ENCODE measurements at places on chromosomes 2 and 18.

- DNase-seq, result no peak
These were observed 1.6 kb downstream of the CRIM1 start for GRCh38 chr2:36356990-36357846.

DNA sequence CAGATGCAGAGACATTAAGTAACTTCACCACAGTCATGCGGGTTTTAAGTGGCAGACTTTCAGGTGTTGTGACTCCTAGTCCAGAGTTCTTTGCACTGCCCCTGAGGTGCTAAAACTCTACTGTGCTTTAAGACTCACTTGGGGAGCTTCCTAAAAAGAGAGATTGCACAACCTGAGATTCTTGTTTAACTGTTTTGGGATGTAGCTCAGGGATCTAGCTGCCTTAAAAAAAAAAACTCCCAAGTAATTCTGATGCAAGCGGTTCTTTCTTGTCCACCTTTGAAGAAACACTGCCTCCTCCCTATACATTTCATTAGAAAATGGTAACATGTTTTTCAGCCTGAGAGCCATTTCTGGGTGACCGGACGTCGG, 13.0 kb downstream of the IL37 start:
- no peak for DNase-seq

- DNase-seq, result no peak
These were observed 129.5 kb downstream of the TMEM182 start for GRCh38 chr2:102891296-102891695.

DNA sequence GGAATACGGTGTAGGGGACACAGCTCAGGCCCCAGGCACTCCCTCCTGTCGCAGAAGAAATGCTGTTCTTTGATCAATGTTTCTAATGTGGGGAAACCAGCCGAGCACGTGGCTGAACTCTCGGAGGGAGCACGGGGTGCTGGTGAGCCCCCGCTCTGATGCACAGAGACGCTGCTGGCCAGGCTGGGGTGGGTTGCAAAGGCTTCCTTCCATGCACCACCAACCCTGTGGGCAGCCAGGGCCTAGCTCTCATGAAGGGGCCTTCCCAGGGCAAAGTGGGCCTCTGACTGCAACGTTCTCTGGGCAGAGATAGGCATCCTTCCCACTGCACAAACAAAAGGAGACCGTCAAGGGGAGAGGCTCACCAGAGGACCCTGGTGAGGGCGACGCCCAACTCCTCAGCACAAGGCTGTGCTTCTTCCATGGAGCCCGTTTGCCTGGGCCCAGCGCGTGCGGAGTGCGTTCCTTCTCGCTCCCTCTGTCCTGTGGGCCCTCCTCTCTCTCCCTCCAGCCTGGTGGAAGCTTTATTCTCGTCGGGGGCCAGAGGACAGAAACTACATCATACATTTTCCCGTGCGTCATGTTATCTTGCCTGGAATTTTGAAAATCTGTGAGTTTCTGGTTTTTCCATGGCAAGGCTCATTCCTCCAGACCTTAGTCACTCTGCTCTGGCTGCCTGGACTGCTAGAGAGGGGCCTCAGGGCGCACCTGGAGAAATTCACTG, 61.1 kb upstream of the SP3 start:
- no peak for DNase-seq

DNA sequence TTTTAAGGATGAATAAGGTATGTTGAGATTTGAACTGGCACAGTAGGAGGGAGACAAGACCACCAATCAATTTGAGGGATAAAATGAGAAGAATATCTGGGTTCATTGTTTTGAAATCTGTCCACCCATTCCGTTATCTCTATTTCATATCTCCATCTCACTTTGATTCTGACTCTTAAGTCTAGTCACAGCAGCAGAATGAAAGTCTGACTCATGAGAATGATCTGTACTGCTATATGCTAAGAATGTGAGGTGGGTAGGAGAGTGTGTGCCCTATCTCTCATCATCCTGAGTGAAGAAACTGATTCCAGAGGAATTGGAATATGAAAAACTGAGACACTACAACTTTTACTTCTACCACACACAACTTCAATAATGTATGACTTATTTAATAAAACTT, 1994.5 kb upstream of the PIK3C3 start:
- no peak for DNase-seq

DNA sequence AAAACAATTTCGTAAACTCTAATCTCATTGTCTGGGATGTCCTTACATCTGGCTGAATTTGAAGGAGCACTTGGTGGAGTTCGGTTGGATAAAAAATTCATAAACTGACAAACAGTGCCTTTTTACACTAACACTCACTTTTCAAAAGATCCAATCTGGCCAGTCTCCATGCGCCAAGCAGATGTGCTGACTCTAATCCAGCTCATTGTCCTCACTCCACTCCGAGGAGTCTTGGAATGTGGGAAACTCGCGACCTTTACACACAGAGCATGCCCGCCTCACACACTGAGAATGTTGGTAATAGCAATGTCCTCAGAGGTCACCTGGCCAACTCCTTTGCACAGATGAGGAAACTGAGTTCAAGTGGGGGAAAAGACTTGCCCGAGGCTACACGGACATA, 66.8 kb downstream of the XDH start:
- DNase-seq, result no peak

GRCh38 chr2:180141600-180141999, 134.5 kb upstream of the CWC22 start:
- DNase-seq, result no peak

GRCh38 chr18:50080932-50081560, 113.9 kb downstream of the MYO5B start:
- no peak for DNase-seq

DNA sequence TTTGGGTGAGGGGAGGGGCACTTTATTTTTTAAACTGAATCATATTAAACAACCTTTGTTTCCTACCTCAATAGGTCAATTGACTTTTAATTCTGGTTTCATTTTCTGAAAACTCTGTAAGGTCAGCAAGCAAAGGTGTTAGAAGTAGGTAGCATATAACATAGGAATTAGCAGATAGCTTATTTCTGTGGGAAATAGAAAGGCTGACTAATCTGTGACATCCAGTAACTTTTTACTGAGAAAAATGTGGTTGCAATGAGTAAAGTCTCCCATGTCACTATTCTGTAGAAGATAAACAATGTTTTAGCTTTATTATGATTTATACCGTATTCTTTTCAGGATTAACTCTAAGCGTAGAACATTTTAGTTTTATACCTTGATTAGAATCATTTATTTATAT, 240.4 kb downstream of the PLCL1 start:
- DNase-seq, result no peak

- DNase-seq, result no peak
These were observed 22.1 kb upstream of the DOCK10 start for GRCh38 chr2:225064362-225064761.

- no peak for DNase-seq
These were observed 179.3 kb downstream of the C1D start for GRCh38 chr2:67883316-67884087.

GRCh38 chr2:134539981-134540380, 178.8 kb downstream of the TMEM163 start:
- no peak for DNase-seq

GRCh38 chr18:2312440-2312839, 258.9 kb downstream of the METTL4 start:
- no peak for DNase-seq

DNA sequence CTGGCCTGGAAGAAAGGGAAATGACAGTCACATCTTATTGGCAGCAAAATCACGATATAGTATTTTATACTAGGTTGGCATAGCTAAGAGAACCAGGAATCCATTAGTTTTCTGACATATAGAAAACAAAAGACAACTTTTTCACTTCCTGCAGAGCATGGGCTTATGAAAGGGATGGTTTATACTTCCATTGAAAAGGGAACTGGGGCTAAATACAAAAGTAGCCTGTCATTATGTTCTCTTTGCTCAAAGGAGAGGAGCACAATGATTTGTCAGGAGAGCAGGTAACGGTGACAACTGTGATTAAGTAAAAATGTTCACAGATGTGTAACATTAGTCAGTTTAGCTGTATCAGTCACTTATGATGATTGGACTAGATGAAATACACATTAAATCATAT, 46.4 kb downstream of the SLC25A12 start:
- no peak for DNase-seq

GRCh38 chr2:114056294-114057143, 166.6 kb downstream of the ACTR3 start:
- no peak for DNase-seq

DNA sequence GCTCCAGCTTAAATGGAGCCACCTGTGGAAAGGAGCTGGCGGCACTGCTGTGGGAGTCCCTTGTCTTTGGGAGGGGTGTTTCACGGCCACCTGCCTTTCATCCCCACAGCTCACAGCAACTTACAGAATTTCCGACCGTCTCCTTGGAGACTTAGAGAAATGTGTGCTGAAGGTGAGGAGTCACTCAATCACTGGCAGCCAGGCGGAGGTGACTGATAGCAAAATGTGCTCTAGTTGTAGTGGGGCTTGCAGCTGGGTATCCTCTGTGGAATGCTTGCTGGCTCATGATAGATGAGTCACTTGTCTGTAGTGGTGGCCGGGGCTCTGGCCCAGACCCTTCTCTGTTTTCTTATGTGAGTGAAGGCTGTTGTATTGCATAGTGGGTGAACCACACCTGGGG, 110.7 kb downstream of the SH3RF3 start:
- peak; percentile 32 for DNase-seq

GRCh38 chr2:138267902-138268254, 233.7 kb upstream of the SPOPL start:
- no peak for DNase-seq

GRCh38 chr2:154814856-154815255, 116.4 kb downstream of the KCNJ3 start:
- DNase-seq, result no peak

- no peak for DNase-seq
These were observed 143.9 kb upstream of the FN1 start for GRCh38 chr2:215579809-215580208.

- no peak for DNase-seq
These were observed 159.2 kb downstream of the GULP1 start for GRCh38 chr2:188450732-188451483.

- DNase-seq, result no peak
These were observed 26.8 kb upstream of the SP3 start for GRCh38 chr2:173991856-173992588.

DNA sequence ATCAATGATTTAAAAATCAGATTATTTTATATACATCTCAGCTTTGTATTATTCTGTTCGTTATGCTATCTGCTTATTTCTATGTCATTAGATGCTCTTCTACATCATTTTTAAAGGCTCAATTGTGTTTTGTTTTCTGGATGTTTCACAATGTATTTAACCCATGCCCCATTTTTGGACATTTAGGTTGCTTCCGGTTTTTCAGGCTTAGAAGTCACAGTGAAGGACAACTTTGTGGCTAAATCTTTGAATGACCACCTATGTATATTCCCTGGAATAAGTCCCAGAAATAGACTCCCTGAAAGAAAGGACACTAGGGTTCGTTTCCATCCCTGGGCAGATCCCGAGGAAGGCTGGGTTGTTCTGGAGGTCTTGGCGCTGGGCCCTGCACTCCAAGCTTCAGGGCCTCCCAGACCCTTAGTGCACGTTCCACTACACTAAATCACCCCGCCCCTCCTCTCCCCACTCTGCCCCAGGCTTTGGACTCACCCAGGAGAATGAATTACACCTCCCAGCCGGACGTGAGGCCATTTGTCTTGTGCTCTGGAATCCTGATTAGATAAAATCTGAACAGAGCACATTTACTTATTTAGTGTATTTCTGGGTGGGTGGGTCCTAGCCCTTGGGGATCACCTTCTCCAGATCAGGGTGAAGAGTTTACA, 188.2 kb downstream of the ZFP36L2 start:
- no peak for DNase-seq

DNA sequence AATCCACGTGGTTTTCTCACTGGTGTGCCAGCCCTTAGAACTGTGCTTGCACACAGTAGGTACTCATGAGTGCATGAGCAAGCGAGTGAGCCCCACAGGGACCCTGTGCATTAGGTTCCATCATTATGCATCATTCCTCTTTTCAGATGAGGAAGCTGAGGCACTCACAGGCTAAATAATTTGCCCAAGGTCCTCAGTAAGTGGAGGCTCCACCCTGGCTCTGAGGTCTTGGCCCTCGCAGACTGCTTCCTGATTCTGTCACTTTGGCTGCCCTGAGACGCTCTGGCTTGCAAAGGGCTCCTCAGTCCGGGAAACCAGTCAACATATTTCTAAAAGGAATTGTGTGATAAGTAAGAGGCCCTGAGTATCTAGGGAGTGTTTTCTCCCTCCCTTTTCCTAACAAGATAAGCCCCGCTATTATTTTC, 71.7 kb downstream of the IL1R2 start:
- peak; percentile 20 for DNase-seq

GRCh38 chr2:190215620-190216019, 104.0 kb downstream of the HIBCH start:
- no peak for DNase-seq

GRCh38 chr2:3289971-3290370, 87.6 kb downstream of the EIPR1 start:
- no peak for DNase-seq

GRCh38 chr2:165192729-165193128, 11.1 kb downstream of the SCN3A start:
- DNase-seq, result no peak

- no peak for DNase-seq
These were observed 83.3 kb downstream of the DPP4 start for GRCh38 chr2:161990741-161991140.

- DNase-seq, result no peak
These were observed 253.9 kb downstream of the OSR1 start for GRCh38 chr2:19104503-19104902.

DNA sequence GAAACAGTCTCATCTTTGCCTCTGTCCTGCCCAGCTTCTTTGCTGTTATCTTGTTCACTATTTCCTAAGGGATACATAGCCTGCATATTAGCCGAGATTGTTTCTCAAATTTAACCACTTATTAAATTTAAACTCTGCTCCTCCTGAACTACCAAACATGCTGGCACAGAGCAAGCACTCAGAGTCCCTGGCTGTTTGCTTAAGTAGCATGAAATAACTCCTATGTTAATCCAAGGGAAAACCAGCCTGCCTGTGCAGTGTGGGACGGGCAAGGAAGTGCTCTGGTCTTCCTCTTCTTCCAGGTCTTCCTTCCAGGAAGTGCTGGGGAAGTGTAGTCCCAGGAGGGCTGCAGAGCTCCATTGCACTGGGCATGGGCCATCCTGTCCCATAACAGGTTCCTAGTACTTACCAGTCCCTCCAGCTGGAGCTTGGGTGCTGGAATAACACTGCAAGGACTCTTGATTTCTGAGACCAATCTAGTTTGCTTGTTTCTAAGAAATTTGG, 95.9 kb upstream of the IL1R2 start:
- no peak for DNase-seq

GRCh38 chr2:219214786-219215185, 4.0 kb downstream of the ABCB6 start:
- no peak for DNase-seq

- DNase-seq, result no peak
These were observed 5.4 kb upstream of the MRPS9 start for GRCh38 chr2:105032476-105032875.

DNA sequence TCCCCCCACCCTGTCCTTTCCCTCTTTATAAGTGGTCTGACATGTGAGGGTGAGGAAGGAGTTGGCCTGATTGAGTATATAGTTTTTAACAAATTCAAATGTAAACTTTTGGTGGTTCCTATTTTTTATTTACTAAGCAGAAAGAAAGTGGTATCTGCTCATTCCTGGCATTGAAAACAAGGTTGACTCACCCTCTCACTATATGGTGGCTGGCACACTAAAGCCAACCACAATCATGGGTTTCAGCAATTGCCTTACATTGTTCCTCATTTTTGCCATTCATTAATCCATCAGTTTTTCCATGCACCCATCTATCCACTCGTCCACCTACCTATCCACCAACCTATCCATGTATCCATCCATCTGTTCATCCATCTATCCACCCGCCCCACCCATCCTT, 75.4 kb upstream of the IGFBP5 start:
- no peak for DNase-seq

- DNase-seq, result no peak
These were observed 177.1 kb upstream of the HAAO start for GRCh38 chr2:42969231-42970150.

Data from bone marrow (tissue), 2 donors.